CD4-positive, alpha-beta memory T cell (primary cell): ENCODE measurements at places on chromosomes 4 and X.

DNA sequence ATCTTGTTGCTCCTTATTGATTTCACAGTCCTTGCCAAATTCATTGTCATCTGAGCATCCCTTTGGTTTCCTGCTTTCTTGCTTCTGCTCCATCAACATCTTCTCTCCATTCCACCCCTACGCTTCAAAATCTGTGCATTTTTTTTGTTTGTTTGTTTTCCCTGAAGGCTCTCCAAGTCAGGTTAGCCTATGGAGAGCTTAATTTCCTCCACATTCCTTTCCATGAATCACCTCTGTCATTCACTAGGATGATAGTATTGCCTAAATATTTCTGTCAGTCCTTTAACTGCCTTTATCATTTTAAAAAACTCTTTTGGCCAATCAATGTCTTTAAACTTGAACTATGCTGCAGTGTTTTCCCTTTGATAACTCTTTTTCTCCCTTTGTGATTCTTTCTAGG is 67.7 kb downstream of the PPARGC1A start:
- no peak for DNase-seq

GRCh38 chr4:143251348-143251747 is 66.6 kb downstream of the USP38 start:
- no peak for DNase-seq

- no peak for DNase-seq
These were observed 37.8 kb downstream of the NPNT start for GRCh38 chr4:105933083-105933482.

GRCh38 chr4:68498413-68499007 is 51.2 kb downstream of the TMPRSS11E start:
- DNase-seq: peak; percentile 50

- no peak for DNase-seq
These were observed 32.4 kb downstream of the SLC2A9 start for GRCh38 chr4:9988933-9989332.

- DNase-seq: no peak
These were observed 6.9 kb upstream of the BBS7 start for GRCh38 chr4:121877041-121877773.

DNA sequence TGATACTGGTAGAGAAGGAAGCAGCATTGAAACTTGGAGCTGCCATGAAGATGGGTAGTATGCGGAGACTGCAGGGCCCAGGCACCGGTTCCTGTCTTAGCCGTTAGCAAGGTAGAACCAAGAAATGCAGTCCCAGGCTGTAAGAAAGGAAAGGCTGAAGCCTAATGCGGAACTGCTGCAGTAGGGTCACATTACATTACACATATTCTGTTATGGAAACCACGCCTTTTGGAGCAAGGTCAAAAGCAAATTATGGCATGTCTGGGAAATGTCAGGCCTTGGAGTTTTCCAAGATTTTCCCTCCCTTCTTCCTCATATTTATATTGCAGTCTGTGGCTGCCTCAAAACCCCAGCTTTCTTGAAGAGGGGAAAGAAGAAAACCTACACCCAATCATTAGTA is 204.8 kb upstream of the RASGEF1B start:
- DNase-seq: no peak

DNA sequence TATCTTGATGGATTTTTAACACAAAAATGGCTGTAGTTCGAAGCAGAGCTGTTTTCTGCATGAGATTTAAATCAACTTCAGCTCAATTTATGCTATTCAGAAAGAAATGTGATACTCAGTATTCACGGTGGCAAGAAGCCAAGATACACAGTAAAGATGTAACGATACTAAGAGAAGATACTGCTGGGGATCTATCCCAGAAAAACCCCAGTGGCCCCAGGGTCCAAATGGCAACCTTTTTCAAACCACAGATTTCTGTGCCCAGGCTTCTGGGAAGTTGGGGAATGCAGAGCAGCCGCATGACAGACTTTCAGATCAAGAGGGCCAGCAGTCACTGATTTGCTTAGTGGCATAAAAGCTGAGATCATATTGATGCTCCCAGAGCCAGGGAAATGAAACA is 353.9 kb downstream of the AFF2 start:
- no peak for DNase-seq

GRCh38 chrX:7704205-7704604 is 138.8 kb upstream of the VCX start:
- no peak for DNase-seq

DNA sequence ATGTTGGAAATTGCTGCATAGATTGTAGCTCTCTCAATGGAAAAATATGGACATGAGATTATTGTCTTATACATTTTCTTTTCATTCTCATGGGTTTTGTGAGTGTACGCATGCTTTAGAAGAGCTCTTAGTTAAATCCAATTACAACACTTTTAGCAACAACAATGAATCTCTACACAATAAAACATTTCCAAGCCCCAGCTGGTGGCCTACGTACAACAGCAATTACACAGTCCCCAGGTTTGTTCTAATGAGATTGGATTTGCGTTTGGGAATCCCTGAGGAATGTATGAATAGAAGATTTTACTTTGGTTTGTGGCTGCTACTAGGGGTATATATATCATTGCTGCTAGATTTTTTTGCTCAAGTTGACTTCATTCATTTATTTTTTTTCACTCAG is 98.6 kb downstream of the FHDC1 start:
- DNase-seq: no peak

GRCh38 chr4:35802644-35803043 is 441.7 kb downstream of the ARAP2 start:
- DNase-seq: no peak

DNA sequence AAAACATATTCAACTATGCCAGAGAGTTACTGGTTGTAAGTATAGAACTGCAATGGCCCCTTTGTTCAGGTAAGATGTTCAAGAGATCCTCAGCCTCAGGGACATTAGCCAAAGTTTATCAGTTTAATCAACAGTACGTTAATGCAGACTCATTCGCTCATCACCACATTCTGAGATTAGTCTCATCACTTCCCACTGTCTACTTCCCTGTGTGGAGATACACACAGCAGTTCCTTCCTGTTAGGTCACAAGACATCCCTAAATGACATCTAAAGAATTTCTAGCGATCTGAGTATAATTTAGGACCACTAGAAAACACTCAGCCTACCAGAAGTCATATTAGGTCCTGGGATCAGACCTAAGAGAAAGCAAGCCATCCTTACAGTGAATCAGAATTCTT is 10.4 kb downstream of the SLC10A7 start:
- no peak for DNase-seq

GRCh38 chr4:10620935-10621488 is 63.6 kb downstream of the CLNK start:
- no peak for DNase-seq

DNA sequence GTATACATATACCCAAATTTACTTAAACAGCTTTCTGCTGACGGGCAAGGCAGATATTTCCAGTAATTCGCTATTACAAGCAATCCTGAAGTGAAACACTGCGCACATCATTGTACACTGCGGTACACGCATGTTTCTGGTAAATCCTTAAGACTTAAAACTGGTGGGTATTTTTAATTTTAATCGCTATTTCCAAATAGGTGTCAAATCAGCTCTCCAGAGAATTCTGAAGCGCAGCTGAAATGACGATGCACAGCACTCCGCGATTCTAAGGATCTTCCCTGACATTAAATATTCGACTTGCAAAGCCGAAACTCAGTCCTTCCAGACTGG is 361 bp downstream of the TMEM128 start:
- DNase-seq: no peak

DNA sequence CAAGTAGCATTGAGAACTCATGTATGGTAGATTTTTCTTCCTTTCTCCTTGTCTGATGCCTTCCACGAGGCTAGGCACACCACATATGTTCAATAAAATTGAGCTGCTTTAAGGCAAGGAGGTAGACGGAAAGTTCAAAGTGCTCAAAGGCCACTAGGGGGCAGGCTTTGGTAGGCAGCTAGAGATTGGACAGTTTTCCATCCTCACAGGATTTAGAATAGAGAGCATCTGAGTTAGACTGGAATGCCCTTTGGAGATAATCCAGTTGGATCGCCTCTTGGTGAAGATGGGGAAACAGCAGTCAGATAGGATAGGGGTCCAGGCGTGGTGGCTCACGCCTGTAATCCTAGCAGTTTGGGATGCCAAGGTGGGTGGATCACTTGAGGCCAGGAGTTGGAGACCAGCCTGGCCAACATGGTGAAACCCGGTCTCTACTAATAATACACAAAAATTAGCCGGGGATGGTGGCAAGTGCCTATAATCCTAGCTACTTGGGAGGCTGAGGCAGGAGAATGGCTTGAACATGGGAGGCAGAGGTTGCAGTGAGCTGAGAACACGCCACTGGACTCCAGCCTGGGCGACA is 30.4 kb downstream of the ELF4 start:
- DNase-seq: peak; percentile 56

- no peak for DNase-seq
These were observed 83.9 kb downstream of the POLA1 start for GRCh38 chrX:24777660-24778059.

GRCh38 chr4:62923783-62924182 is 1485.5 kb downstream of the TECRL start:
- no peak for DNase-seq

GRCh38 chrX:112662559-112663427 is 16.9 kb downstream of the LHFPL1 start:
- DNase-seq: no peak

GRCh38 chr4:174789657-174790056 is 39.4 kb downstream of the GLRA3 start:
- DNase-seq: no peak

- DNase-seq: no peak
These were observed 605.1 kb downstream of the KCTD8 start for GRCh38 chr4:43843501-43843900.

DNA sequence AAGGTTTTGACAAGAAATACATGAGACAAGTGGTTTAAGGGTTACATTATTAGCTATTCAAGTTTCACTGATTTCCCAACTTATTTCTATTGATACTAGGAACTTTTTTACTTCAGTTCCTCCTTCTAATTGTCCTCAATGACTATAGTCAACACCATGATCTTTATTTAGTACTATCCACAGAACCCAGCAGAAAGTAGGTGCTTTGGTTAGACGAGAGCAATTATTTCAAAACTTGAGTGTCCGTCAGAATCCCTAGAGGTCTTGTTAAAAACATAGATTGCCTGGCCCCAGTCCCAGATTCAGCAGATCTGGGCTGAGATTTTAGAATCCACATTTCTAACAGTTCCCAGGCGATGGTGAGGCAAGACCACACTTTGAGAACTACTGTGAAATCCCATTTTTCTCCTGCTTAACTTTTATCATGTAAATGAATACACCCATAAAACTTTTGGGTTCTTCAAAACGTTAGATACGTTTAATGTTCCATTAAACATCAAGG is 17.9 kb downstream of the EXOC1 start:
- no peak for DNase-seq

DNA sequence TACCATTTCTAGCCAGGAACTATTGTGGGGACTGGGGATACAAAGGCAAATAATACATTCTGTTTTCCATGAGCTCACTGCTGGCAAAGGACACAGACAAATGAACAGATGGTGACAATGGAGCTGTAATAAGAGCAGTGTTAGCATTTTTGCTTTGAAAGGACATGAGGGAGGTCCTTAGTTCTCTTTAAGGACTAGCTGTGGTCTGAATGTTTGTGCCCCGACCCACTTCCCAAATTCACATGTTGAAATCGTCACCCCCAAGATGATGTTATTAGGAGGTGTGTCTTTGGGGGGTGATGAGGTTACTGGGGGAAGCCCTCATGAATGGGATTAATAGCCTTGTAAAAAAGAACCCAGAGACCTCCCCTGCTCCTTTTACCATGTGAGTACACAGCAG is 30.3 kb downstream of the CCNG2 start:
- no peak for DNase-seq

DNA sequence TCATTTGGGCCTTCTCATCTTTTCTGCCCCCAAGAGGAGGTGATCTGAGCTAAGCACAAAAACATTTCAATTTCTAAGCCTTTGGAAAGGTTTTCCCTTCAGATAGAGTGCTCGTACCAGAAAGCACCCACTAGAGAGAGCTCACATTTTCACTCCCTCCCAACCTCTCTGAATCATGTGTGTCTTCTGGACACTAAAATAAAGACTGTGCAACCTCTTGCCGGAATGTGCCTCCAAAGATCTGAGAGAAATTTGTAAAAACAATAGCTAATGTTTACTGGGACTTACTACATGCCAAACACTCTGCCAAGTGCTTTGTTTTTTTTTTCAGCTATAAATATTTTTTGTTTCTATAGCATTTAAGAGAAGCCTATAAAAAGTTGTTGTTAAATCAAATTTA is 120.6 kb upstream of the LNX1 start:
- DNase-seq: no peak

GRCh38 chrX:46645614-46646013 is 72.0 kb downstream of the CHST7 start:
- DNase-seq: no peak

GRCh38 chrX:150627957-150628356 is 59.5 kb downstream of the MTM1 start:
- no peak for DNase-seq

GRCh38 chrX:24026432-24026831 is 554 bp downstream of the KLHL15 start:
- DNase-seq: no peak

DNA sequence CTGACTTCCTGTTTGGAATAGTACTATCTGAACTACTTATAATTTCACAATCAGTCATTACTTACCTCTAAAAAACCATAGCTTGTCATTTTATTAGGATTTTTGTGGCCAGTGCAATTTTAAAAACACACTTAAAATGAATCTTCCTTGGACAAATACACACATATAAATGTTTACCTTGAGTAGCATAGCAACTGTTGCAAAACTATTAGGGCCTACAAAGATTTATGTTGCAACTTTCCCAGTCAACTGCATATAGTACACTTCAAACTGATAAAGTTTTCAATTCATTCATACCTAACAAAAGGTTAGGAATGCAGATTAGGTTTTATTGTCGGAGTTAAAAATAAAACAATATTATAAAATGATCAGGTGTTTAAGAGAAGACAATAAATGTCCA is 193.0 kb downstream of the PDGFC start:
- DNase-seq: no peak

- DNase-seq: no peak
These were observed 637 bp downstream of the AMER1 start for GRCh38 chrX:64204701-64205440.
